ENCODE measurements at places on chromosomes 12 and 14.

DNA sequence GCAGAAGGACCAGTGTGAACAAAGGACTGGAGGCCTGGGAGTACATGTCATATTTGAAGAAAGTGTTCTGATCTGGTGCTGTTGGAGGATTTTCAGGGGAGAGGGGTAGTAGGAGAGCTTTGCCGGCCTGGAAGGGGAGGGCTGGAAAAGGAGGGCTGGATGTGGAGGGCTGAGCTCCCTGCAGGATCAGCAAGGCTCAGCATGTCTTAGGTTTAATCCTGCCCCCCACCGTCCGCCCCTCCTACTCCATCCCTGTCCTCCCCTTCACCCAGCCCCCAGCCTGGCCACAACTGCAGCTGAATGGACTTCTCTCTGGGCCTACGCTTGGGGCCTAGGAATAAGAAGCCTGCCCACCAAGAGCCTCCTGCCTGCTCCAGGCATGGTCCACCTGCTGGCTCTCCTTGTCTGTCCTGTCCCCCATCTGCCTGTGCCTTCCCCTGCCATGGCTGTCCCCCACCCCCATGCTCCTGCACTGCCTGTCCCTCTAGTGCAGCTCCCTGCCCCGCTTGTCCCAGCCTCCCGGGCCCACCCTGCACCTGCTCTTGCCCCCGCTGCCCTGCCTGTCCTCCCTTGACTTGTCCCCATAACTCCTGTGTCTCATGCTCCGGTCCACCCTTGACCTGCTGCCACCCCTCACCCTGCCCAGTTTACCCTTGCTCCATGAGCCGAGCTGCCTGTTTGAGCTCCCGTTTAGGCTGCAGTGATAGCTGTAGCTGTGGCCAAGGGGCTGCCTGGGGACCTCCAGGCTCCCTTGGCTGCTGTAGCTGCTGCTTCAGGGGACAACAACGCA lies 9.8 kb upstream of the RARG start:
- DNase-seq = no peak

DNA sequence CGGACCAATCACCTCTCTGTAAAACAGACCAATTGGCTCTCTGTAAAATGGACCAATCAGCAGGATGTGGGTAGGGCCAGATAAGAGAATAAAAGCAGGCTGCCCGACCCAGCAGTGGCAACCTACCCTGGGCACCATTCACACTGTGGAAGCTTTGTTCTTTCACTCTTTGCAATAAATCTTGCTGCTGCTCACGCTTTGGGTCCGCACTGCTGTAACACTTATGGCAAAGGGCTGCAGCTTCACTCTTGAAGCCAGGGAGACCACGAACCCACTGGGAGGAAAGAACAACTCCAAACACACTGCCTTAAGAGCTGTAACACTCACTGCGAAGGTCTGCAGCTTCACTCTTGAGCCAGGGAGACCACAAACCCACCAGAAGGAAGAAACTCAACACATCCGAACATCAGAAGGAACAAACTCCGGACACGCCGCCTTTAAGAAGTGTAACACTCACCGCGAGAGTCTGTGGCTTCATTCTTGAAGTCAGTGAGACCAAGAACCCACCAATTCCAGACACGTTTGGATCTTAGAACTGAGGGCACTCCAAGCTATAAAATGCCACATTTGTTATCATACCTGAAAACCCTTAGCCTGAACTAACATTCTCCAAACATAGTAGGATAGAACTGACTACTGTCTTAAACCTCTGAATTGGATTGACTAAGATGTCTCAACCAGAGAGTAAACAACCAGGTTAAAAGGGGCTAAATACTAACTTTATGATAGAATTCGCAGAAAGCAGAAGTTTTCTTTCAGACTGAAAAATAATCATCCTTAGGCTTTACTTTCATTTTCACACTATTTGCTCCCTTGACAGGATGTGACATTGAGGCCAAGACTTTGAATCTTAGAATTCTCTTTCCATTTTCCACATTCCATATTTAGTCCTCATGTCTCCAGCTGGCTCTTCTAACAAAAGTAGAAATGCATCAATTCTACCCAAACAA lies 33.6 kb downstream of the CDKL1 start:
- no peak for DNase-seq

DNA sequence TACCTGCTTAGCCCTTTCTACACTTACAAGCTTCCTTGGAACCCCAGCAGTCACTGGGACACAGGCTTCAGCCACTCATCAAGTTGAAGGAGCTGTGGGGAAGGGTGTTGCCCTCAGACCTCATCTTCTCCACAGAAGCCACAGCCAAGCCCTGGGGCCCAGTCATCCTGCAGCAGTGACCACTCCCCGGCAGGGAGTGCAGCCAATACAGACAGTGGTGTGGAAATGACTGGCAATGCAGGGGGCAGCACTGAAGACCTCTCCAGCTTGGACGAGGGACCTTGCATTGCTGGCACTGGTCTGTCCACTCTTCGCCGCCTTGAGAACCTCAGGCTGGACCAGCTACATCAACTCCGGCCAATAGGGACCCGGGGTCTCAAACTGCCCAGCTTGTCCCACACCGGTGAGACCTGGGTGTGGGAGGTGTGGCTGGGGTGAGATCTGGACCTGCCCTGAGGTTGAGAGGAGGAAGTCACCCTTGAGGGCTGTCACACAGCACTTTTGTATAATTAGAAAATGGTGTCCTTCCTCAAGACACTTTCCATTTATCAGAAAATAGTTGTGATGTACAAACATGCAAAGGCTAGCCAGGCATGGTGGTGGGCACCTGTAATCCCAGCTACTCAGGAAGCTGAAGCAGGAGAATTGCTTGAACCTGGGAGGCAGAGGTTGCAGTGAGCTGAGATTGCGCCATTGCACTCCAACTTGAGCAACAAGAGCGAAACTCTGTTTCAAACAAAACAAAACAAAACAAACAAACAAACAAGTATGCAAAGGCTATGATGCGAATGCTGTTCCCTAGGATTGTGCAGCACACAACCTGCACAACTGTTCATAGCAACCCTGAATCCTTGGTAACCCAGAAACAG lies 9.9 kb downstream of the GLI1 start:
- DNase-seq = no peak

DNA sequence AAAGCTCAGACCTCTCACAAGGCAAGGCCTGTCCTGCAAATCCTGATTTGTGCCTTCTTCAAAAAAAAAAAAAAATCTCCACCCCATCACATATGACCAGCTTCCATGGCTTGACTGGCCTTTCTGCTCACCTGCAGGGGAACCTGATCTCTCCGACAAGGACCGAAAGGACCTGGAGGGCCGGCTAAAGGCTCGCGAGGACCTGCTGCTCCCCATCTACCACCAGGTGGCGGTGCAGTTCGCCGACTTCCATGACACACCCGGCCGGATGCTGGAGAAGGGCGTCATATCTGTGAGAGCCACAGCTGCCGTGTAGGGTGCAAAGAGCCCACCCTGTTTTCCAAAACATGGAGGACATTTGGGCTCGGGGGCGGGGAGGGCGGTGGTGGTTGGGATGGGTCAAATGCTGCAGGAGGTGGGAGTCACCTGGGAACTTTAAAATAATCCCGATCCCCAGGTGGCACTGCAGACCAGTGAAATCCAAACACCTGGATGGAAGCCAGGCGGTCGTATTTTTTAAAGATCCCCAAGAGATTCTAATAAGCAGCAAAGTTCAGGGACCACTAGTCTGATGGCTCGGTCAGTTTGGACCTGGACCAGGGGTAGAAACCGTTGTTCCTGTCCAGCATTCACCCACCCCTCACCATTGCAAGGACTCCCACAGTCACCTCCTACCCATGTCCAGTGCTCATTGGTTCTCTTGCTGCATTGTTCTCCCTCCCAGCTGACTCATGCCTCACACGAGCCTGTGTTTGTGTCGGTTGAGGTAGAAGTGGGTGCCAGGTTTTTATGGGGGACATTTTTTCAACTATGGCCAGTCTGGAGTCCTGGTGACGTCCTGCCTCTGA lies 44.8 kb downstream of the FOXN4 start:
- DNase-seq = peak; percentile 85

DNA sequence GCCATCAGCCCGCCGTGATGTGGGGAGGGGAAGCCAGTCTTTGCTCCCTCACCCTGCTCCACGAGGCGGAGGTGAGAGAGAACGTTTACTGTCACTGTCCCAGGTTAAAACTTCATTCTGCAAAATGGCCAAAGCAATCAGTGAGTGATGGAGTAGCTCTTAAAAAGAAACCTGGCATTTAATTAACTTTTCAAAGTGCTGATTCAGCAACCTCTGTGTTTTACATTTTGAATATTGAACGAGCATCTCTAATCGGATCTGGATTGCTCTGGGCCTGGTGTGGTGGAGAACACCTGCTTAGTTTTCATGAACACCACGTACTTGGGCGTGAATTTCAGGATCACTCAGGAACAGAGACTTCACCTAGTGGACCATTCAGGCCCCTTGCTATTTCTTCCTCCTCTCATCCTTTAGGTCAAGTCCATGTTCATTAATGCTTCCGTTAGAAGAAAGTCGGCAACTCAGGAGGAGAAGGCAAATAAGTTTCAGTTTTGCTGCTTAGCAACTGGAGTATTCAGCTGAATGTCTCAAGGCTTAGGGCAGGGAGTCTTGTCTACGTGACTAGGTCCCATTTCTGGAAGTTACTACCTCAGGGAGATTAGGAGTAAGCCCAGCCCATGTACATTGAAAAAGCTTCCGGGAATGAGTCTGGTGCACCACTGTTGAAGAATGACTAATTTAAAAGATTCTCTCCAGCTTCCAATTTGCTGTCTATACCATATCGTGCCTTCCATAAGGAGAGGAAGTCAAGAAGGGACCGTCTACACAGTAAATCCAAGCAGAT lies 68.2 kb downstream of the IFT43 start:
- no peak for DNase-seq

GRCh38 chr12:55966408-55967281 lies at the start of gene CDK2:
CDK2 (plus strand) TSS chr12:55966830; CDS start chr12:55967009, 179 bp downstream.
- DNase-seq = peak; percentile 93

DNA sequence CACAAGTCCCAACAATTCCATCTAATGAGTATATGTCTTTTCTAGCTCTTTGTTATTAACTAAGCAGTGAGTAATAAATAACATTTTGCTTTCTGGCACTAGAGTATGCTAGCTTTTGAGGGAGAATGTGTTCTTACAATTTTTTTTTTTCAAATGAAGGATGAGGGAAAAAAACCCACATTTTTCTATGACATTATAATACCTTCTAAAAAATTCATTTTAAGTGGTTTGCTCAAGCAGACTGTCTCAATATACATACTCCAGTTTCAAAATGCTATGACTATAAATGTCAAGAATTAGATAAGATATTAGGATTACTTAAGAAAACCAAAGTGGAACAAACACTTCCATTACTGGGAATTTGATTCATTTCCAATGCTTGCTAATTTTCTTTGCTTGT lies 394.6 kb downstream of the C12orf75 start:
- no peak for DNase-seq

- DNase-seq = no peak
Observed at GRCh38 chr14:70259420-70259819, 70.7 kb upstream of the SLC8A3 start.

DNA sequence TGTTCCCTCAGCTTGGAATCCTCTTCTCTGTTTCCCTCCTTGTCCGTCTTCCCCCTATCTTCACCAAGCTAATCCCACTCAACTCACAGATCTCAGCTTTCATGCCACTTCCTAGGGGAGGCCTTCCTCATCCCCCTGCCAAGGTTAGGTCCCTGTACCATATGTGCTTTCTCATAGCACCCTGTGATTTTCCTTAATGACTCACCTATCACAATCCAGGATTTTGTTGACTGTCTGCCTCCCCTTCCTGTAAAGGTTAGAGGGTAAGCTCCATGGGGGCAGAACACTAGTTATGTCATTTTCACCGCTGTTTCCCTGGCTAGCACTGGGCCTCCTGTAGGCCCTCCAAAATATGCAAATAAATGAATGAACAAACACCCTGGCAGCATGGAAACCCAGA lies 57.6 kb downstream of the CRADD start:
- no peak for DNase-seq

- DNase-seq = no peak
Observed at GRCh38 chr14:104359301-104359968, 220.1 kb upstream of the C14orf180 start.

GRCh38 chr12:99658671-99659349 lies 11.3 kb downstream of the GARIN6 start:
- no peak for DNase-seq

GRCh38 chr14:93747102-93747501 lies 41.2 kb downstream of the PRIMA1 start:
- no peak for DNase-seq

DNA sequence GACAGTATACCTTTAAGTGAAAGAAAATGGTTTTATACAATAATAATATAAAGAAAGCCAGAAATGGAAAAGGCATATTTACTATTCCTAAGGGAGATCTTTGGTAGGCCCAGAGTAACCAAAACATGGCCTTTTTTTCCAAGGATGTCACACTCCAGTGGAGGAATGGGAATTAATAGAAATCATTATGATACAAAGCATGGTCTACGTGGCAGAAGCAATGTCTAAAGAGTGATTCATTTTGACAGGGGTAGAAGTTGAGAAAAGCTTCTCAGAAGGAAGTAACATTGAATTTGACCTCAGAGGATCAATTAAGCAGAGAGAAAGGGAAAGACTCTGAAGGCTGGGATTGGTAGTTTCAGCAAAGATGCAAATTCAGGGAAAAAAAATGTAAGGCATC lies 208.6 kb downstream of the BTG1 start:
- DNase-seq = no peak

- DNase-seq = no peak
Observed at GRCh38 chr12:103455020-103455763, 40.6 kb downstream of the C12orf42 start.

- no peak for DNase-seq
Observed at GRCh38 chr14:92316176-92316575, 6.8 kb upstream of the SLC24A4 start.

DNA sequence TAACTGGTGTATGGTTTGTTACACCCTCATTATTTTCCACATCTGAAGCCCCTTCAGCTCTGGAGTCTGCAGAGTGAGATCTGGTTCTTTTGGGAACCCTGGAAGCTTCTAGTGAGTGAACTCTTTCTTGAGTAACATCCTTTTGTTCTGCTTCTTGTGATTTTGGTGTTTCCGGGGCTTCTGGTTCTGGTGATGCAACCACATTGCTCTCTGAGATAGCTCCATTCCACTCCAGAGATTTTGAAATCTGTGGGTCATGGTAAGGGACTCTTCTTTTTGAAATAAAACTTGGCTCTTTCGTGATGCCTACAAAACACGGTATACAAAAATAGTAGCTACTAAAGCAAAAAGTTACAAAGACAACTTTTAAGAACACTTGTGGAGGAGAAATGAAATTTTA lies 5.4 kb downstream of the MDM1 start:
- DNase-seq = no peak

DNA sequence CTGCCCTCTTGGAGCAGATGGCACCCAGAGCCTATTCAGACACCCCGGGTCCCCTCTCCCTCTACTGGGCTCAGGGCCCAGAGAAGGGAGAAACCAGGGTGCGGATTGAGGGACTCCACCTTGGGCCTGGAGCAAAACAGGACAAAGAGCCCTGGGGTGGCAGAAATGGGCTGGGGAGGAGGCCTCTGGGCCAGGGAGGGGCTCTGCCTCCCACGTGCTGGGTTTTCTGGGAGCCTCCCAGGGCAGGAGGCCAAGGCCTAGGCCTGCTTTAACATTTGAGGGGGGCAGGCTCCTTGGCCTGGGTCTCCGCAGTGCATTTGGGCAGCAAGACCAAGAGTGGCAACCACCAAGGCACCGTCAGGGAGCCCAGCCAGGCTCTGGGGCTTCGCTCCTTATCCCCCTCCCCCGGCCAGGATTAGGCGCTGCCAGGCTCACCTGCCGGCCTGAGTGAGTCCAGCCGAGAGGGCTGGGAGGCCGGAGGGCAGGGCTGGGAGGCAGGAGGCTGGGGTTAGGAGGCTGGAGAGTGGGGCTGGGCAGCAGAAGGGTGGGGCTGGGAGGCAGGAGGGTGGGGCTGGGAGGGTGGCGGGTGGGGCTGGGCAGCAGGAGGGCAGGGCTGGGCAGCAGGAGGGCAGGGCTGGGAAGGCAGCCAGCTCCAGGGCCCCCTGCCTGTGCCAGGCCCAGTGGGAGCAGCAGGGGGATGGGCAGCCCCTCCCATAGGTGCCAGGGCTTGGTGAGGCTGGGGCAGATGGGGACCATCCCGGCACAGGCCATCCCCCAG lies 101.8 kb upstream of the EIF5 start:
- DNase-seq = no peak

Data from RWPE1 (cell line).